ENCODE measurements at places on chromosomes 13 and 19. TPM values are rescaled to one million over a fixed set of nuclear protein-coding genes. Genes with fewer than 3 reads are reported as not detected.

Gene GJB2
- total RNA-seq, result 5.3 TPM

Gene MARK4
- 32.6 TPM for total RNA-seq

Gene RASAL3
- 0.41 TPM for total RNA-seq

Gene BRCA2
- total RNA-seq, result 1.6 TPM

Gene ATXN8OS
- 1.6 TPM for total RNA-seq

Gene GRIN2D
- total RNA-seq, result 2.9 TPM

Gene TBC1D4
- total RNA-seq, result 9.8 TPM

Gene MYBPC2
- not detected for total RNA-seq

Gene PCDH9
- total RNA-seq, result 64.4 TPM

Gene ZNF43
- total RNA-seq, result 34.6 TPM

Gene IGFL1
- not detected for total RNA-seq

Gene GRK1
- under 0.01 TPM for total RNA-seq

Gene NTF4
- total RNA-seq, result not detected

Gene CRX
- total RNA-seq, result not detected

Gene KANK2
- 7.3 TPM for total RNA-seq

Gene COX6B1
- total RNA-seq, result 210 TPM

Gene WDR88
- not detected for total RNA-seq

Gene SSC5D
- under 0.01 TPM for total RNA-seq

Gene PEG3
- 49.7 TPM for total RNA-seq

Gene TSKS
- not detected for total RNA-seq

Gene ZNF296
- under 0.01 TPM for total RNA-seq

Gene ZNF763
- 4.5 TPM for total RNA-seq

Gene CLDND2
- not detected for total RNA-seq

Gene B3GNT8
- 2.0 TPM for total RNA-seq

Gene RRAS
- total RNA-seq, result 0.82 TPM

Gene PSPN
- total RNA-seq, result 3.7 TPM

Gene KATNAL1
- total RNA-seq, result 51.4 TPM

Gene FUZ
- total RNA-seq, result 17.5 TPM

Gene SLITRK6
- 2.4 TPM for total RNA-seq

Gene SPINT2
- 104 TPM for total RNA-seq

Gene LGALS14
- not detected for total RNA-seq

Gene ZNF302
- 59.5 TPM for total RNA-seq

Gene BEST2
- total RNA-seq, result not detected

Gene C1QTNF9
- under 0.01 TPM for total RNA-seq

Gene VSTM2B
- total RNA-seq, result 28.9 TPM

Gene FAM83E
- total RNA-seq, result 0.41 TPM

Gene MLLT1
- 8.6 TPM for total RNA-seq
